ENCODE measurements at places on chromosomes 5 and 9.

GRCh38 chr5:77015938-77016569 lies 14.2 kb upstream of the AGGF1 start:
- DNase-seq = peak; percentile 91

DNA sequence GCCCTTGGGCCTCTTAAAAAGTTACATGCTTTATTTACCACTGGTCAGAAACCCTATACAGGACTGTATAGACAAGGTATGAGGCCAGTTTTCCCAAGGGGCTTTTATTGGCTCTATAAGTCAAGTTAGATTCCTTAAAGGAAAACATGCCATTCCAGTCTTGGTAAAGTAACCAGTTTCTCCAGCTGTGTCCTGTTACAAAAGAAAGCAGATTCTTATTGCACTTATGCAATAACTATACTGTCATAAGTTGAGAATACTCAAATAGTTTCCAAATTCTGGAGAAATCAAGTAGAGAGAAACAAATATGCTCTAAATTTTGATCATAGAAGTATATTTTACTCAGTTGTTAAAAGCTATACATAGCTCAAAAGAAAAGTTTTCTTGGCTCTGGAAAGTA lies 47.2 kb downstream of the PTGS1 start:
- peak; percentile 2 for DNase-seq

GRCh38 chr5:149117970-149118369 lies 23.3 kb upstream of the ABLIM3 start:
- no peak for DNase-seq

- DNase-seq = peak; percentile 75
Measured at GRCh38 chr9:112037281-112038016, 137.6 kb downstream of the SUSD1 start.

GRCh38 chr5:78611126-78611605 lies 37.4 kb downstream of the LHFPL2 start:
- DNase-seq = no peak

DNA sequence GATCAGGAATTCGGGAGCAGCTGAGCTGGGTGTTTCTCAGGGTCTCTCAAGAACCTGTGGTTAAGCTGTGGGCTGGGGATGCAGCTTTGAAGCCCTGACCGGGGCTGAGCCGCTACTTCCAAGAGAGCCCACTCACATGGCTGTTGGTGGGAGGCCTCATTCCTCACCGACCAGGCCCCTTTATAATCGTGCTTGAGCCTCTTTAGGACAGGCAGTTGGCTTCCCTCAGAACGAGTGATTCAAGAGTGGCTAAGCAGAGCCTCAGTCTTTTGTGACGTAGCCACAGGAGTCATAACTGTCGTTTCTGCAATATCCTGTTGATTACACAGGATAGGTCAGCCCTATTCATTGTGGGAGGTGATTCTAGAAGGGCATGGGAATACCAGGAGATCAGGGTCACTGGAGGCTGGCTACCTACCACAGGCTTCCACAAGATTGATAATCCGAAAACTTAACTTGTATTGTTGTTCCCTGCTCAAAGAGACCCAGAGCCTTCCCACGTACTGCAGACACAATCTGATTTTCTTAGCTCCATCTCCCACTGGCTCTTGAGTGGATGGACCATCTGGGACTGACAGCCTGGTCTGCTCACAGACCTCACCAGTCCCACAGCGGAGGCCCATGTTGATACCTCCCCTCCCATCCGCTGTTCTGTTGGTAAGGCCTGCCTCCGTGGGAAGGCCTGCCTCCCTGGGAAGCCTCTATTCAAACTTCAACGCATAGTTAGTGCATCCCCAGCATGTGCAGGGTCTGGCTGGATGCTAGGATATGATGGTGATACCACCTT lies 3.0 kb upstream of the ERGIC1 start:
- peak; percentile 88 for DNase-seq

- peak; percentile 43 for DNase-seq
Measured at GRCh38 chr5:175460126-175460525, 16.1 kb upstream of the DRD1 start.

DNA sequence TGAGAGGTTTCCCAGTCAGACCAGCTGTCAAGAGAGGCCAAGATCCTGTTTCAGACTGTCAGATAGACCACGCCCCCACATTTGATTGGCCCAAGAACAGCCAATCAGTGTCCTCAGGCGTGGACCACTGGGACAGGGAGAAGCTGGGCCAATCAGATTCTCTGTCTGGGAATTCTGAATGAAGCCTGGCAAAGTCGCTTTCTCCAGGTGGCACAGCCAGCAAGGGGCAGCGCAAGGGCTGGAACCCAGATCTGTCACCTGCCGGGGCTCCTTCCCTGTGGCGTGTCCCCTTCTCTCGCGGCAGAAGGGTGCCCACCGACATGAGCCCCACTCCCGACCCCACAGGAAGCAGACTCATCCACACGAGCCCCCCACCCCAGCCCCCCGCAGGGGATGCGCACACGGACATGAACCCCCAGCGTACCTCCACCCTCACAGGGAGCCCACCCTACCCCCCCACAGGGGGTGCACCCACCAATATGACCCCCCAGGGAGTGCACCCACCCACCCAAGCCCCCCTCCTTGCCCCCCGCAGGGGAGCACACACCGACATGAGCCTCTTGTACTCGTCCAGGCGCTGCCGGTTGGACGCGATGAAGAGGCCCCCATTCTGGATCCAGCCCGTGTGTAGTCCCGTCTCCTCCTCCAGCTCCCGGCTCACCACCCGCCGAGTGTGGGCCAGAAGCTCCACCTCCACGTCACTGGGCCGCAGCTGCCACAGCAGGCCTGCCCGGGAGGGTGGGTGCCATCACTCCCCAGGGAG lies 6.1 kb downstream of the SARDH start:
- peak; percentile 72 for DNase-seq

- no peak for DNase-seq
Measured at GRCh38 chr9:25935188-25935587, 256.9 kb upstream of the TUSC1 start.

GRCh38 chr9:113613815-113614413 lies 150.4 kb downstream of the RGS3 start:
- DNase-seq = no peak

DNA sequence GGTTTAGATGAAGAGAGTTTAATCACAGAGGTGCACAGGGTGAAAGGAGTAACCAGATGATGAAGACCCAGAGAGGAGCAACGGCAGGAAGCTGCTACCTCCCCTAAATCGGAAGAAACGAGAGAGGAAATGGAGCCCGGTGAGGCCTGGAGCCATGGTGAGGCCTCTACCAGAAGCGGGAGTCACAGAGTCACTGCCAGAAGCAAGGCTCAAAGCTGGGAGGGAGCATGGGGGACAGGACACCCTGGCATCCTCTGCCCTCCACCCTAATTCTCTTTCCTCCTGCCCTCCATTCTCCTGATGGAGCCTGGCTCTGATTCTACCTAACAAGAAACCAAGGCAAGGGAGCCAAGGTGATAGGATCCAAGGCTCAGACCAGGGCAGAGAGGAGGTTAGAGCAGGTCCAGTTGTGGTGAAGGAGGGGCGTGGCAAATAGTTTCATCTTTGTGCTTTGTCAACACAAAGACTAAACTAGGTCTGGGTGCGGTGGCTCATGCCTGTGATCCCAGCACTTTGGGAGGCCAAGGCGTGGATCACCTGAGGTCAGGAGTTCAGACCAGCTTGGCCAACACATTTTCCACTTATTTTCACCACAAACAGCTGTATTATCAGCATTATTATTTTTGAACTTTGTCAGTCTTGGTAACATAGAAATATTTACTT lies 134.4 kb upstream of the RAI14 start:
- DNase-seq = no peak

DNA sequence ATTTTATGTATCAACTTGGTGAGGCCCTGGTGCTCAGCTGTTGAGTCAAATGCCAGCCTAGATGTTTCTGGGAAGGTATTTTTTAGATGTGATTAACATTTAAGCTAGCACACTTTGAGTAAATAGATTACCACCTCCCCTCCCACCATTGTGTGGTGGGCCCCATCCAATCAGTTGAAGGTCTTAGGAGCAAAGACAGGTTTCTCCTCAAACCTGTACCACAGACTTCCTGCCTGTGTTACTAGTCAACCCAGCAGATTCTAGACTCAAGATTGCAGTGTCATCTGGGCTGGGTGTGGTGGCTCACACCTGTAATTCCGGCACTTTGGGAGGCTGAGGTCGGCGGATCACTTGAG lies 33.8 kb downstream of the MRPL36 start:
- no peak for DNase-seq

DNA sequence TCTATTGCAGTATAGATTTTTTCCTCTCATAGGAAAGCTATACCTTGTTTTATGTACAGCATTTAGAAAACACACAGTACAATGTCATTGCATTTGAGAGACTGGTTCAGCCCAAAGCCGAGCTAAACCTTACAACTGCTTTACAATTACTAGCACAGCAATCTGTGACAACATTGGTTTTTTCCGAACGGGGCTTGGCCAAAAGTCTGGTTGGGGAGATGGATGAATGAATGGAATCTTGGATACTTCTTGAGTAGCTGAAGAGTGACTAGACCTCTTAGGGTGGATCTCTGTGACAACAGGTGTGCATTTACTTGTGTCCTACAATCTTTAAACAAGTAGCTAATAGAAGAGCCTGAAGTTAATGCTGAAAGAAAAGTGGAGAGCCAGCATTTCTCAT lies 1.2 kb downstream of the SGCD start:
- no peak for DNase-seq

DNA sequence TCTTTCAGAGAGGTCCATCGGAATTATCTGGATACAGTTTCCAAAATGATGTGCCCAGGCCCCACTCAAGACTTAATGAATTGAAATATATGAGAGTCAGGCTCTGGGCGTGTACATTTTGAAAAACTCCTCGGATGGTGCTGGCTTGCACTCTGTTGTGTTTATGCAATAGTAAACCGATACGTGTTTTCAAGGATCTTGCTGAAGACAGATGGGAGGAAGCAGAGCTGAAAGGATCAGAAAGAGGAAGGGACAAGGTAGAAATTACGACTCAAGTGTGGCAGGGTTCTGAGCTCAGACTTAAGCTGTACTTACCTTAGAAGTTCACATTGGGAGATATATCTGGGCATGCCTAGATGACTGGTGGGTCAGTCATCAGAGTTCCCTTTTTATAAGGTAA lies 13.7 kb upstream of the STOM start:
- no peak for DNase-seq

GRCh38 chr9:33697171-33697570 lies 98.2 kb upstream of the PRSS3 start:
- DNase-seq = no peak

DNA sequence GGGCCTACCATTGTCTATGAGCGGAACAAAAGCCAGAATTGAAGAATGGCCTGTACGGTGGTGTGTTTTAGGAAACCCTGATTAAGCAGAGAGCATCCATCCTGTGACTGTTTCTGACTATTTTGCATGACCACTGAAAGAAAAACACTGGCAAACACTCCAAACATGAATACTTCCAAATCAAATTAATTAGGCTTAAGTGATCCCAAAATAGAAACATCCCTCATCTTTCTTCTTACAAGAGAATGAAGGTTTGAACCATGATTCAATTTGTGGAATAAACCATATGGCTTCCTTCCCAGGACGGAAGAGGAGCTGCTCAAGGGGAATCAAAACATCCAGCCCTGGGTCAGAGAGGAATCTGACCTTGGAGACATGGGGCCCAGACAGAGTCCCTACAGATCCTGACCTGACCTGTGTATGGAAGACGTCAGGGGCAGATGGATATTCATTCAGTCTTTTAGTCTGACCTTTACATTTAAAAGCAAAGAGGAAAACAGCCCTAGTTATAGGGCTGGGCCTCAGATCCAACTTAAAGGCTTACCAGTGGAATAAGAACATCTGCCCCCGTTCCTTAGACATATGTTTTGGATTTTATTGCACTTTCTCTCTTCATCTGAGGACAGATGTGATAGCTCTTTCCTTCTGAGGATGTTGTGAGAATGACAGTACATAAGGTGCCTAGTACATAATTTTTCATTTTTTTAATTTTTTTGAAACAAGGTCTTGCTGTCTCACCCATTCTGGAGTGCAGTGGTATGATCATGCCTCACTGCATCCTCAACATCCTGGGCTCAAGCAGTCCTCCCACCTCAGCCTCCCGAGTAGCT lies 17.6 kb upstream of the RECK start:
- no peak for DNase-seq

- DNase-seq = no peak
Measured at GRCh38 chr5:160605266-160605665, 183.6 kb downstream of the PTTG1 start.

- peak; percentile 76 for DNase-seq
Measured at GRCh38 chr5:60382716-60383115, 317.2 kb downstream of the DEPDC1B start.

DNA sequence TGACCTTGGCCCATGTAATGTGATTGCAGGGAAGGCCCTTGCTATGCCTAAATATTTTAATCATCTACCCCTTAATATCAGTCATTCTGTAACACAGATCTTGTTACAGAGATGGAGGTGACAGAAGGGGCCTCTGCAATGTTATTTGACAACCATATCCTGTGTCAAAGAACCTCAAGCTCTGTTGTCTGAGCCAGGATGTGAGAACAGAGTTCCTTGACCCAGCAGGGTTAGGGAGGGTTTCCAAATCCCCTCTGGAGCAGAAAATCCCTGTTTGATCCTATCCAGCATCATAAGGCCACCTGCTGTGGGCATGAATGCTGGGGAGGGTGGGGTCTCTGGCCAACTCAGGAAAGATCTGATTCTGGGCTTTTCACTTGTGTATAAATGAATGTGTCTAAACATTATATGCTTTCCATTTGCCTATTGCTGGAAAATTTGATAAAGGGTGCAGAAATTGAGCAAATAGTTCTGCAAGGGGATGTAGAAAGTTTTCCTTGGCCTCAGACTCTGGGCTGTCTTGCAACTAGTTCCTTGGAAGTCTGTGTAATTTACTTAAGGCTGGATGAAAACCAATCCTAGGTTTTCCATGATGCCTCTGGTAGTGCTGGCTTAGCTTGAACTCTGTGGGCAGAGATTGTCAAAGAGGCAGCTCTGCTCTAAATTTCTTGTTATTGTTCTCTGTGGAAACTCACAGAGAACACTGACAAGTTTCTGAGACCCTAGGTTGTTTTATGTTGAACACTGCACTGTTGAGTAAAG lies 71.0 kb downstream of the PGM5 start:
- DNase-seq = no peak

- peak; percentile 87 for DNase-seq
Measured at GRCh38 chr5:81852291-81853029, 101.6 kb upstream of the SSBP2 start.

DNA sequence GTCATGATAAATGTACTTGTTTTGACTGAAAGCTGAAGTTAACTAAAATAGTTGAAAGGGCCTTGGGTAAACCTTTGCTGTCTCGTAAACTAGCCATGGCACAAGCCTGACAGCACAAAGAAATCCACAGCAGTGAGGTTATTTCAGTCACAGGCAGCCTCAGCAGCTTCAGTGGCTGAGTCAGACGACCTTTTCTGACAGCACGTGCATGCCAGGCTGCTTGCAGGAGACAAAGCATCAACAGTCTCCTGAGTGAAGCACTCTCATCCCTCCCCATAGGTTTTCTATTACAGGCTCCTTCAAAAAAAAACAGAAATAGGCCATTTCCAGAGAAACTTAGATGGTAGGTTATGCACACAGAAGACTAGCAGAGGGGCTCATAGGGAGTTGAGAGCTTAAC lies 34.6 kb downstream of the OXCT1 start:
- DNase-seq = peak; percentile 92

GRCh38 chr9:93655621-93656425 lies 79.4 kb downstream of the PHF2 start:
- DNase-seq = no peak

GRCh38 chr9:6818292-6818922 lies 60.6 kb downstream of the KDM4C start:
- no peak for DNase-seq
